ENCODE measurements at places on chromosomes 4 and X. TPM values are rescaled to one million over a fixed set of nuclear protein-coding genes. Genes with fewer than 3 reads are reported as not detected.
A peak's percentile ranks its signal among the peaks of the same experiment; 100 is the strongest.

- DNase-seq, result peak; percentile 86
Measured at GRCh38 chr4:88008122-88008742, 797 bp downstream of the PKD2 start.

TCEAL7 gene
- total RNA-seq, result 16.5 TPM

DNA sequence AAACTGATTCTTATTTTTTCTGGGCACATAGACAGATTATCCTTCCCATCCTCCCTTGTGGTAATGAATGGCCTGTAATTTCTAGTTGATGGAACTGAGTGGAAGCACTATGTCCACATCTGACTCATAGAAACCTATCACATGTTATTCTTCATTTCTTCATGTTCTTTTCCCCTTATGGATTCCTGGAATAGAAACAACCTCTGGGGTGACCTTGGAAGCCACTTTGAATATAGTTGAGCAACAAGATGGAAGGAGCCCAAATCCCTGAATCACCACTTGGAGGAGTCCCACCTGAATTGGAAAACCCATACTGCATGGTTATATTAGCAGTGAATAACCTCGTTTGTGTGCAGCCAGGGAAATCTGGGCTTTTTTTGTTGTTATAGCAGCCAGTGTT is 137.8 kb downstream of the MID1IP1 start:
- DNase-seq, result no peak

- DNase-seq, result no peak
Measured at GRCh38 chr4:89753601-89754066, 83.3 kb downstream of the SNCA start.

- DNase-seq, result no peak
Measured at GRCh38 chr4:123415977-123416376, 19.4 kb downstream of the SPRY1 start.

GRCh38 chr4:42843694-42844093 is 48.8 kb upstream of the GRXCR1 start:
- no peak for DNase-seq

DNA sequence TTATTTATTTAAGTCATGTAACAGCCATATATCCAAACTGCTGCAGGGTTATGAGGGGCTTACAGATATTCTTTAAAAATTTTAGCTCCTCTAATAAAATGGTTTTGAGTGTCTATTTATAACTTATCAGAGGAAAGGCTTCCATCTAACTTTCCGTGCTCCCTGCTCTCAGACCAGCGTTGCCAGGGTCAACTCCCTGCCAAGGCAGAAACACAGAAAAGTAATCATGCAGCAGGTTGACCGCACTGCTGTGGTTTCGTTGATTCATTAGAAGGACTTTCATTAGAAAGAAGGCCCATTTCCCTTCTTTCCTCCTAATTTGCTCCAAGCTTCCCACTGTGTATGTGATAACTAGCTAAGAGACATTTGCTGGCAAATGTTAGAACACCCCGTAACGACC is 33.9 kb downstream of the BCLAF3 start:
- DNase-seq, result no peak

- DNase-seq, result no peak
Measured at GRCh38 chr4:140718241-140718952, 37.8 kb downstream of the TBC1D9 start.

MAOA gene
- total RNA-seq, result 5.2 TPM

DNA sequence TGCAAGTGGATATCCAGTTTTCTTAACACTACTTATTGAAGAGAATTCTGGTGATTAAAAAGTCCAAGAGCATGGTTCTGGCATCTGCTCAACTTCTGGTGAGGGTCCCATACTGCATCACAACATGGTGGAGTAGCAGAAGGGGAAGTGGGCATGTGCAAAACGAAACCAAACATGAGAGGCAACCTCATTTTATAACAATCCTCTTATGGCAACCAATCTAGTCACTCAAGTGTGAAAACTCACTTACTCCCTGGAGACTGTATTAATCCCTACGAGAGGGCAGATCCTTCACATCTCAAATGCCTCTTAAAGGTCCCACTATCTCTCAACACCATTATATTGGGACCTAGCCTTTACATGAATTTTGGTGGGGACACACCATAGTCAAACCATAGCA is 55.4 kb upstream of the TRO start:
- no peak for DNase-seq

CENPVL2 gene
- 5.2 TPM for total RNA-seq

GRCh38 chrX:40056420-40056819 is 41.3 kb downstream of the BCOR start:
- DNase-seq, result no peak

GRCh38 chrX:50707405-50707804 is 106.6 kb downstream of the SHROOM4 start:
- no peak for DNase-seq
